ENCODE measurements at places on chromosomes 1 and 21.
A peak's percentile ranks its signal among the peaks of the same experiment; 100 is the strongest.

DNA sequence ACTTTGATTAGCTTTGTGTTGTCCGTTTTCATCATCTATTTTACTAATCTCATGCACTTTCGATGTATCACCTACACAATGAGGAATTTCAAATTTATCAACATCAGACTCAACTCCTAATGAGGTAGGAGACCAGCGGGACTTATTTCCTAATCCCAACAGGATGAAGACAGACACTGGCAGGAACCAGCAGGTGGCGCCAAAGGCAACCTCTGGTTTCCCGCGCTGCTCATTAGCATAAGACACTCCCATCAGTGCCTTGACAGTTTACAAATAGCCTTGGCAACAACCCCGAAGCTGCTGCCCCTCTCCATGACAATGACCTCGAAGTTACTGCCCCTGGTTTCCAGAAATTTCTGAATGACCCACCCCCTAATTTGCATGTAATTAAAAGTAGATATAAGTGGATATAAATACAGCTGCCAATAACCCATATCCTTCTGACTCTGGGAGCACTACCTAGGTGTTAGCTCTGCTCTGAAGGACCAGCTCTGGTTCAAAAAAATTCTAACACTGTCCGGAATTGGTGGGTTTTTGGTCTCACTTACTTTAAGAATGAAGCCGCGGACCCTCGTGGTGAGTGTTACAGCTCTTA lies 974.8 kb downstream of the ADGRL2 start:
- peak; percentile 76 for DNase-seq

GRCh38 chr1:163275222-163275621 lies 46.5 kb upstream of the NUF2 start:
- DNase-seq: no peak

DNA sequence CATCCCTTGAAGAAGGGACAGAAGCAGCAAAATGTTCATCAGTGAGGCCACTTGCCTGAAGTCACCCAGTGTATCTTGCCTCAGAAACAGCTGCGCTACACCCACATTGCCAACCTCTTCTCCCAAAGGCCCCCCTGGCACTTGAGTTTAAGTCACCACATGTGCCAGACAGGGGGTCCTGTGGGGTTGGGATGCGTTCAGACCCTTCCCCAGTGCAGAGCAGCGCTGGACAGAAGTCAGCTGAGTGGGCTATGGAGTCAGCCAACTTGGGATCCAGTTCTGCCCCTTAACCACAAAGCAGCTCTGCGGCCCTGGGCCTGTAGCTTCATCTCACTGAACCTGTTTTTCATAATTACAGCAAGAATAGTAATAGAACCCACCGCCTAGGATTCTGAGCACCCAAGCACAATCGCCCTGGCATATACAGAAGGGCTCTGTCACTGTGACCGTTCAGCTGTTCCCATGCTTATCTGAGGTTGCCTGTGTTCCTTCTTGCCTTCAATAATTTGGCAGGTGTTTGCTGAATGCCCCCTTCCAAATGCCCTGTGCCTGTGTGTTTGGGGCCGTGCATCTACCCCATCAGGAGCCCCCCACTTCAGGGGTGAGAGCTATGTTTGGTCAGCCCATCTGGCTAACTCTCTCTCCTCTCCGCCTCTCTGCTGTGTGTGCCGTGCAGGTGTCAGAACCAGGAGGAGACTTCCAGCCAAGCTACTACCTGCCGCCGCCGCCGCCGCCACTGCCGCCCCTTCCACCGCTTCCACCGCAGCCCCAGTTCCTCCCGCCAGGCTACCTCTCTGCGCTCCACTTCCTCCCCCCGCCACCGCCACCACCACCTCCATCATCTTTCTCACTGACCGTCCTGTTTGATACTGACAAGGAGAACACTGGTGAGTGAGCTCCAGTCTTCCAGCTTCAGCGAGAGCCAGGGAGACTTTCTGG lies 5.0 kb downstream of the DMRTB1 start:
- peak; percentile 38 for DNase-seq

DNA sequence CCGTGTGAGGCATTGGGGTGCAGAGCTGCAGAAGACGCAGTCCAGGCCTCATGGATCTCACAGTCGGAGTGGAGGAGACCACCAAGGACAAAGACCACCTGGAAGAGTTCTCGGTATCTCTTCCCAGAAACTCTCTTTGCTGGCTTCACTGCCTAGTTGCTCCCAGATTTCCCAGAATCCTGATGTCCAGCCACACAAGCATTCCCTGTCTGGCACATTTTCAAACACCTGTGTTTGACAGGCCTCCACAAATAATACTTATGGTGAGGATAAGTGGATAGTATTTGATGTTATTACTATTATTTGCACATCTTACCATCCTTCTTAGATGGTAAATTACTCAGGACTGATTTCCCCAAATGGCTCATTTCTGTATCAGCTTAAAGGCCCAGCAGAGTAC lies 27.7 kb upstream of the KANK4 start:
- DNase-seq: no peak

GRCh38 chr1:235820061-235820460 lies 46.6 kb downstream of the LYST start:
- DNase-seq: no peak

DNA sequence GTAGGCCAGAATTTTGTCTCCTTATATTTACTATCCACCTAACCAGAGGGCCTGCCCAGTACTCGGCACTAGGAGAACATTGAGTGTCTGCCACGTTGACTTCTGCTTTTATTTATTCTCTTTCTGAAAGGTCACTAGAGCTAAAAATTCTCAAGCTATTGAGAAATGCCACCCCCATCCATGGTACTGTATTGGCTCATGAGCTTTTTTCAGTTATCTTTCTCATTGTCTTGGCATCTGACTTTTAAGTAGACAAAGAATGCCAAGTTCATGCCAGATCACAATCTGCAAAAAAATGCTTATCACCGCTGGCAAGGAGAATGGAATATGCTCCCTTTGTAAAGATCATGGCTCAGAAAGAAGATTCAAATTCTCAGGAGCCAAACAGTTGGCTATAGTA lies 49.8 kb upstream of the MROH9 start:
- DNase-seq: no peak

DNA sequence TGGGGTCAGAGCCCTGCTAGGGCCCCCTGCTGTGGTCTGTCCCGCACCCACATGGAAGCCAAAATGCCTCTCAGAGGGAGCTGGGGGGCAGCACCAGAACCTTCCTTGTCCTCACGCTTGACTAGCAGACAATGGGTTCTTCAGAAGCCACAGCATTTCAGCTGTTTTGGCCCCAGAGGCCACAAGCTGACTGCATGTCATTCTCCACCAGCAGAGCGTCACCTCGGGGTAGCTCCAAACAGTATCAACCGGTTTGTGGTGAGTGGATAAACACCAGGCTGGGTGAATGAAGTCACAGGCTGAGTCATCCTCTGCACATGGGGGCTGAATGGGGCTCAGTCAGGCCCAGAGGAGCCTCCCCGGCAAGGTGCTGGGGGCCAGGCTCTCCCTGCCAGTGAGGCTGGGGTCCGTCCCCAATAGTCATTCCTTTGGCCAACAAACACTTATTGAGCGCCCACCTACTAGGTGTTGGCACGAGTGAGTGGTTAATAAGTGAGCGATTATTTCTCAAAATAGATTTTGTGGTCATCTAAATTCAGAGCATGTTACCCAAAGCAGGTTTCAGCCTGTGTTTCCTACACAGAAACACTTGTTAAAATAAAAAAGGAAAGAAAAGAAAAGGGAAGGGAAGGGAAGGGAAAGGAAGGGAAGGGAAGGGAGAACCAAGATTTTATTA lies 9.1 kb downstream of the OLIG1 start:
- peak; percentile 73 for DNase-seq

- DNase-seq: no peak
Observed at GRCh38 chr1:14263671-14264070, 334.8 kb upstream of the KAZN start.

DNA sequence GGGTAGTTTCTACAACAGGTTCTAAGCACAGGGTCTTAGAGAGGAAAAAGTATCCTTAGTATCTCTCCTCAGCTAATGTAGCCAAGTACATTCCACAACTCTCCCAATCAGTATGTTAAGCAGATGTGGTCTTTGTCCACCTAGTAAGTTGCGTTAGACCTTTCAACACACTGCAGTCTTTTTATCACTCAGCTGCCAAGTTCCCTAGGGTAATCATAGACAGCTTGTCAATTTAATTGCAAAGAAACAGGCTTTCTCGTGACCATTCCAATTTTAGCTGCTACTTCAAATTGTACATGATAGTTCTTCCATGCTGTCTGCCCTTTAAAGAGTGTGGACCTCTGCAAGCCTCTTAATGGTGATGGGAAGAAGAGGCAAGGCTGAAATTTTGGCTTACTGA lies 211.8 kb upstream of the PKN2 start:
- DNase-seq: no peak

DNA sequence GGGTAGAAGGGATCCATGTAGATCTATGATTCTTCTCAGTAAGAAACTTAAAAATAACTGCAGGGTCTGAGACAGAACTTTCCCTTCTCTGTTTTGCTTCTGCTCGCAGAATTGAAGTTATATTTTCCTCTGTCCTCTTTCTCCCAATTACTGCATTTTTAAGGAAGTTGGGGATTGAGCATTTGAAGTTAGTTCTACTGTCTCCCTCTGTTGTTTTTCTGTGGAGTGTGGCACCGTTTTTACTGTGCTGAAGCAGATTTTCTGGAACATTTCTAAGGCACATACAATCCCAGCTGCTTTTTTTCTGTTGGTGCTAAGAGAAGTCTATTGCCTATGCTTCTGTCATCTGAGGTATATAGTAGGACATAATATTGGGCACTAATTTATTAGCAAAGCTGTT lies 43.3 kb downstream of the RASAL2 start:
- DNase-seq: no peak

DNA sequence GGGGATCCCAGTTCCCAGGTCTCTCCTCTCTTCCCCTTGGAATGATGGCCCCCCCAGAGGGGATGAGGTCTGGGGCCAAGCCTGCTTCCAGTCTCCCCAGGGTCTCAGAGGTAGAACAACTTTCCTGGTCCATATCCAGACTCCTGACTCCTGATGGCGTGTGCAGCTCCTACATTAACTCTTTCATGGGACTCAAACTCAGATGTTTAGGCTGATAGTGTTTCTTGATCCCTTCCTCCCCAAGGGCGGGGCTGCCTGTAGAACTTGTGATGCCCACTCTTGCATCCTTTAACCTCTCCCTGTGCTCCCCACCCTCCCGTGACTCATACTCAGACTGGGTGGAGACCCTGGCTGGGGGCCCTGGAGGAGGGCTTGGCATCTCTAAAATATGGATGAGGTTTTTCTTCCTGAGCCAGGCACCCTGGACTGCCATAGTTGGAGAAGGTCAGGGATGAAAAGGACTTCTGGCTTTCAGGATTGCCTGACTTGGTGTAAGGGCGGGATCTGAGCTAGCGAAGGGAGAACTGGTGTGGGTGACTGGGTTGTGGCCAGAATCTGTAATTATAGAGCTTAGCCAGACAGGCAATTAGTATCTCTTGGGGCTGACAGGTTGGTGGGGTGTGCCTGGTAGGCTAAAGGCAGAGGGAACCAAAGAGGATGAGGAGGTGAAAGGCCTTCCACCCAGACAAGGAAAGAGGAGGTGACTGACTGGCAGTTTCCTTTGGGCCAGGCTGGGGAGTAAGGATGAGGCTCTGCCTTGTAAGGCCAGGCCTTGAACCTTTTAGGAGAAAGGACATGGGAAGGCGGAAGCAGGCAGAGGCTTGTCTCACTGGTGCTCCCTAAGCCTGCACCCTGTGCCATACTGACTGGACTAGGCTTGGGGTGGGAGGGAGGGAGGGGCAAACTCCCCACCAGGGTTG lies 1.5 kb downstream of the ATP8B2 start:
- peak; percentile 48 for DNase-seq

GRCh38 chr1:181503171-181503810 lies 20.0 kb downstream of the CACNA1E start:
- no peak for DNase-seq

DNA sequence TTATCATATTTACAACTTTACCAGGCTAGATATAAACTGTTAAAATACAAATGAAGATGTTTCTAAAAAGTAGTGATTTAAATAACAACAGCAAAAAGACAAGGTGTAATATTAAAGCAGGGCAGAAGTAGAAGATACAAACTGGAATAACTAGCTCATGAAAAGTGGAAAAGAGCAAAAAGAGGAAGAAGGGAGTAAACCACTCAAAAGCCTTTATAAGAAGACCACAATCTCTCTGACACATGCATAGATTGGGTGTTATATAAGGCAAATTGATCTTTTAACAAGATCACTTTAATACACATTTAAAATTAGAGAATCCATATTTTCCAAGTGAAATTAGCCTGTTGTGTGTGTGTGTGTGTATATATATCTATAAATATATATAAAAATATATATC lies 5.0 kb downstream of the DENND1B start:
- DNase-seq: peak; percentile 54

GRCh38 chr1:3012456-3013291 lies 8.6 kb upstream of the ACTRT2 start:
- peak; percentile 72 for DNase-seq

- peak; percentile 93 for DNase-seq
Observed at GRCh38 chr1:19918057-19918456, 5.4 kb downstream of the PLA2G2E start.

DNA sequence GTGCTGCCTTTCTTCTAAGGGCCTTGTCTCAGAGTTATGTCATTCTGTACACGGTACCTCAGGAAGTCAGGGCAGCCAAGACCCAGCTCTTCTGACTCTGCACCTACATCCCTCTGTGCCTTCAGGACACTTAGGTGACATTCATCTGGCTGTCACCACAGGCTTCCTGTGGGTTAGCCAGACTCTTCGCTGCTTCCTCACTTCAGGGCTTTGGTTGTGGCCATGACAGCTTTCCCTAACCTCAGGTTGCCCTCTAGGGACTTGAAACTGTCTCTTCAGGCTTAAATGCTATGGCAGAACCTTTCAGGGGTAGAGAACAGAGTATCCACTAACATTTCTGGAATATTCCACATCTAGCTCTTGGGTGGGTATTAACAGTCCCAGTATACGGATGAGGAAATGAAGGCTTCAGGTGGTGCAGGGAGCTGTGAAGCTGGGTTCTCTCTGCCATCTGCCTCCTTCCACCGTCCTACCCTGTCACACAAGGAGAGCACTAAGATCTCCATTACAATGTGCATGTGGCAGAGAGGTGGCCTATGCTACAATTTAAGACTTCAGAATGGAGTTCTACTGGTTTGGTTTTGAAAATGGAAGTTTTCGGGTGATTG lies 9.9 kb downstream of the TSSK3 start:
- no peak for DNase-seq

- DNase-seq: no peak
Observed at GRCh38 chr1:234533034-234533891, 54.3 kb upstream of the TARBP1 start.

- DNase-seq: no peak
Observed at GRCh38 chr21:46454142-46454541, 4.5 kb upstream of the DIP2A start.

DNA sequence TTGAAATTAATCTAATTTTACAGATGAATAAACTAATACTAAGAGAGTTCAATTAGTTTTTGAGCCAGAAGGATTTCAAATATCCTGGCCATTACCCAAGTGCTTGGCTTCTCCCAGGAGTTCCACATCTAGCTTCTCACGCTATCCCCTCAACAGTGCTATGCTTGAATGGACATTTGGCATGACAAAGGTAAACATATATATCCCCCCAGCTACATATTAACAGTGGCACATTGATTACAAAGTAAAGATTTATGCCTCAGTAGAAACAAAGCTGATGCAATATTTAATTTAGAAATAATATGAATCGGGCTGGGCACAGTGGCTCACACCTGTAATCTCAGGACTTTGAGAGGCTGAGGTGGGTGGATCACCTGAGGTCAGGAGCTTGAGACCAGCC lies 434.6 kb upstream of the PRMT6 start:
- DNase-seq: no peak
